COR-L47 (cell line): ENCODE measurements at places on chromosomes 3 and 15.

GRCh38 chr15:86842199-86842598 lies 762.5 kb downstream of the AGBL1 start:
- DNase-seq = no peak

GRCh38 chr15:44545913-44546802 lies 9.2 kb downstream of the EIF3J start:
- no peak for DNase-seq

DNA sequence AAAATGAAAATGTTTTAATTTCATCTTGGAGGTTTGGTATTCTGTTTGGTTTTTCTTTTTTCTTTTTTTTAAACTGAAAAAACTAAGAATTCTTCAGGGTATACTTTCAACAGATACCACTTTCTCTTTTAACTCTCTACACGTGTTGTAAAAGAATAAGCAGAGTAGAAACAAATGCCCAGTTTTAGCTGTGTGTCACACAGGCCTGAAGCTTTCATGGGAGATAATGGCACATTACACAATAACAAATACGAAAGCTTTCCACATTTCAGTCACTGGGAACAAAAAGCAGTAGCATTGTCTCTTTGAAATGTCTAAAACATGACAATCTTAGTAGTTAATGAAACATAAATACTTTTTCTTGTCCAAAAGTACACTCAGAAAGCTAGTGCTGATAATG lies 818.5 kb downstream of the TBL1XR1 start:
- DNase-seq = no peak

- DNase-seq = no peak
These were observed 7.2 kb downstream of the GLDN start for GRCh38 chr15:51348688-51349087.

DNA sequence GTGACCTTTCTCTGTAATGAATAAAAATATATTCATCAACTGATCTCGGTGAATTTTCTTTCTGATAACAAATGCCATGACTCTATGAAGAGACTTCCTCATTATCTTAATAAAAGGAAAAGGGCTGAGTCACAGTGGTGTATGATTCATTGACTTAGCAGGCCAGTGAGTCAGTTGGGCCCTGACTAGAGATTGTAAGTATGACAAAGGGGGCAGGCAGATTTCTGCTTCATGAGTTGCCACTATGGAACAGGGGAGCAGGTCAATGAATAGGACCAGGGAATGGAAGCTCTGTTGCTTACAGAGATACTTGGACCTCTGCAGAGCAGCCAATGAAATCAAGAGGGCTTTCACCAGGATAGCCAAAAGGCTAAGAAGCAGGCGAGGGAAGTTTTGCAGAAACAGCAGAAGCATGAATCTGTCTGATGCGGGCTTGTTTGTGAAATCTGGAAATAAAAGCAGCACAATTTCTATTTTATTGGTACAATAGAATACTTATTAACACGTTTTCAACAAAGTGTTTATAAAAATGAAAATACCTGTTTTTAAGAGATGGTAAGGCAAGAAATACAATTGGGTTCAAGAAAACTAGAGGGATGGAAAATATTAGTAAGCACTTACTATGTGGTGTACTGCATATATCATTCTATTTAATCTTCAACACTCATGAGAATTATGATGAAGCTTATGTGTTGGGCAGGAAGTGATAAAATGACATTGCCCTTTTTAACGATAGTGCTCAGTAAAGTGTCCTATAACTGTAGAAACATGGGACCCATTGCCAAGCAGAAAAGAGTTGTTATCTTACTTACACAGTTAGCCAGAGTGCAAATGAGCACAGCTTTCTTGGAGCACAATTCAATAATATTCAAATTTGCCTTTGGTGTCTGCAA lies 169.8 kb upstream of the MYRIP start:
- DNase-seq = no peak

- DNase-seq = no peak
These were observed 425.0 kb downstream of the TIGIT start for GRCh38 chr3:114718898-114719210.

DNA sequence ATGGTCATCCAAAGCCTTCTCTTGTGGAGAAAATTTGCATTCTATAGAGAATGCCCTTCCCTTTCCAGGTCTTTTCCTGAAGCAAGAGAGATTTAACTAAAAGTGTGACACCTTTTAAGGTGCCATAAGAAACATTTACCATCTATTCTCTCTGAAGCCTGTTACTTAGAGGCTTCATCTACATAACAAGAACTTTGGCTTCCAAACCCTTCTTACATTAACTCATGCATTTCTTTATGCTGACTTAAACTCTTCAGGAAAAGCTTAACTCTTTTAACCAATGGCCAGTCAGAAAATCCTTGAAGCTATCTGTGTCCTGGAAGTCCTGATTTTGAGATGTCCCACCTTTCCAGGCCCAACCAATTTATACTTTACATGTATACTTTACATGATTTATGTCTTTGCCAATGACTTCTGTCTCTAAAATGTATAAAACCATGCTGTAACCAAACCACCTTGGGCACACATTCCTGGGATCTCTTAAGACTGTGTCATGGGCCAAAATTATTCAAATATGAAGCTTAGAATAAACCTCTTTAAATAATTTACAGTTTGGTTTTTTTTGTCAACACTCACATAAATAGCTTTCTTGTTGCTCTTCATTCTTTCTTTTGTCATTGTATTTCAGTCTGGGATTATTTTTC lies 472.6 kb upstream of the NECTIN3 start:
- no peak for DNase-seq

DNA sequence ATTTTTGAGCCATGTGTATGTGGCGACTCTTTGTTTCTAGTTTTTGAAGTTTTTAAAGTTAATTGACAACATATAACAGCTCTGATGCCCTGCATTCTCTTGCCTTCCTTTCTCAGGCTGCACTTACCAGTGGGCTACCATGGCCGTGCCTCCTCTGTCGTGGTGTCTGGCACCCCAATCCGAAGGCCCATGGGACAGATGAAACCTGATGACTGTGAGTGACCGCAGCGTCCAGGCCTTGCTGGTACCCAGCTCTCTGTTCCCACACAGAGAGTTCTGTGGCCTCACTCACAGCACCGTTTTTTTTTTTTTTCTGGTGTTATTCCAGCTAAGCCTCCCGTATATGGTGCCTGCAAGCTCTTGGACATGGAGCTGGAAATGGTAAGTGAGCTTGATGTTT lies 15.1 kb downstream of the FAH start:
- no peak for DNase-seq

GRCh38 chr3:74329096-74329495 lies 285.4 kb downstream of the CNTN3 start:
- no peak for DNase-seq

GRCh38 chr3:127819086-127819485 lies 3.2 kb downstream of the MGLL start:
- no peak for DNase-seq

DNA sequence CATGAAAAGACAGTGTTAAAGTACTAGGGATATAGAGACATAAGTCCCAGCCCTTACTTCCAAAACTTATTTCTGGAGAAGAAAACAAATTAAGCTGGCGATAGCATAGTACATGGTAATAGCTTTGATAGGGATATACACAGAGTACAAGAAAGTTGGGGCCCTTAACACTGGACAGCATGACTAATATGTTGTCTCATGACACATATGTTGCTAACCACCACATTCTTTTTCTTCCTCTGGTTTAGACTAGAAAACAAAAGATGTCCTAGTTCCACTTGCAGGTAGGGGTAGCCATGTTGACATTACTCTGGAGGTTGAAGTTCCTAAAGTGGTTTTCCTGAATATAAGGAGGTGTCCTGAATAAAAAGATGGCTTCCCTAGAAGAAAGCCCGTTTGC lies 75.3 kb downstream of the RFX7 start:
- no peak for DNase-seq

- no peak for DNase-seq
These were observed 17.4 kb downstream of the THBS1 start for GRCh38 chr15:39598186-39598850.

- DNase-seq = no peak
These were observed 161.6 kb upstream of the FRMD4B start for GRCh38 chr3:69547461-69547880.

- no peak for DNase-seq
These were observed 54.8 kb upstream of the OXTR start for GRCh38 chr3:8824238-8824637.

DNA sequence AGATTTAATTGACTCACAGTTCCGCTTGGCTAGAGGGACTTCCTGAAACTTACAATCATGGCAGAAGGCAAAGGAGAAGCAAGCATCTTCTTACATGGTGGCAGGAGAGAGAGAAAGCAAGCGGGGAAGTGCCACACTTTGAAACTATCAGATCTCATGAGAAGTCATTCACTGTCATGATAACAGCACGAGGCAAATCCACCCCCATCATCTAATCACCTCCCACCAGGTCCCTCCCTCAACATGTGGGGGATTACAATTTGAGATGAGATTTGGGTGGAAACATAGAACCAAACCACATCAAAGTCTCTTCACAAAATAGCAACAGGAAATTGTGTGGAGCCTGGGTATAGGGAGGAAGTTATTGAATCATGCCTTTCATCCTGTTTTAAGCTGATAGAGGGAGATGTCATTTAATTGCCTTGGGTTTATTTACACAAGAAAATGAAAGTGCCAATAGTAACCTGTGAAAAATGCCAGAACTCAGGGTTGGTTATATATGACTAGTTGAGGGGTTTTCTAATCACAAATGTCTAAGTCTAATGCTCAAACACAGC lies 624.8 kb upstream of the LMCD1 start:
- DNase-seq = no peak

- no peak for DNase-seq
These were observed 451.5 kb upstream of the PPP2R3A start for GRCh38 chr3:135514060-135514448.

DNA sequence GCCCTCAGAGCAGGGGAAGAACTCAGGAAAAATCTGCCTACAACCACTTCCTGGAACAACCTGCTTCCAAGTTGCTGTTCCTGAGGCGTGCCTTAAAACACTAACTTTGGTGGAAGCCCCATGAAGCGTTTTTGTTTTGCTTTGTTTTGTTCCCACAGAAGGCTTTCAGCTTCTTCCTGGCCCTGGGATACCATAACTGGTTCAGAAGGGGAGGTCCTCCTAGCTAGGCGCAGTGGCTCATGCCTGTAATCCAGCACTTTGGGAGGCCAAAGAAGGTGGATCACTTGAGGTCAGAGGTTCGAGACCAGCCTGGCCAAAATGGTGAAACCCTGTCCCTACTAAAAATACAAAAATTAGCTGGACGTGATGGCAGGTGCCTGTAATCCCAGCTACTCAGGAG lies 1.2 kb upstream of the IP6K1 start:
- DNase-seq = no peak

- DNase-seq = no peak
These were observed 81.5 kb upstream of the AKAP13 start for GRCh38 chr15:85298941-85299340.

- no peak for DNase-seq
These were observed 32.3 kb downstream of the STOML1 start for GRCh38 chr15:73959801-73960200.

- no peak for DNase-seq
These were observed 137.8 kb upstream of the MYRIP start for GRCh38 chr3:39671600-39671999.

DNA sequence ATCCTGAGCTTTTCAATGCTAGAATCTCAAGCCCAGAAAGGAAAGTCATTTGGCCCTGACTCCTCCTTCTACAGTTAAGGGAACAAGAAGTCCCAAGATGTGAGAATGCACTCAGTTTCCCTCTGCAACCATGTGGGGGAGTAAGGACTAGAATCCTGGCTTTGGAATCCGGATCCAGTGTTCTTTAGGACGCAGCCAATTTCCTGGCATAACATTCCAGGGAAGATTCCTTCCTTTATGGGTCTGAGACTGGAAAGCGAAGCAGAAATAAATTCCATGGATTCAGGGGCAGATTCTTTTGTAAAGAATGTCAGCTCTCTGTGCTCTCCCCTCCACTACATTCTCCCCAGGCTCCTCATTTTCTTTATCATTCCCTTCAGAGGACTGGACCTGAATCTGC lies 151.8 kb upstream of the SOX14 start:
- DNase-seq = no peak

DNA sequence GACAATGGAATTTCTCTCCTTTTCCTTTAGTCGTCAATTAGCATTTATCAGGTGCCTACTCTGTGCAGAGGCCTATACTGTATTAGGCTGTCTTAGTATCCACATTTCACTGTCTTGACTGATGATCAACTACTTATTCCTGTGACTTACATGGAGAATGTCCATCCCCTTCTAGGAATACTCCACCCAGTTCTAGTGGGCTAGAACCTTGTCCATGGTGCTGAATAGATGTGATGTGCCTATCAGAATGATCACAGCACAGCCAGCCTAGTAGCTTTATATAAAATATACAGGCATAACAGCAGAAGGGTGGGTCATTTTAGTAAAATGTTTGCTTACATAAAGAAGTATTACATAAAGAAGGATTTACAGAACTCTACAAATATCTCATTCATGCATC lies 621.4 kb downstream of the PDCD6IP start:
- DNase-seq = no peak

GRCh38 chr15:58498821-58499580 lies 67.2 kb downstream of the LIPC start:
- no peak for DNase-seq

GRCh38 chr3:40768046-40768445 lies 243.3 kb downstream of the ZNF621 start:
- DNase-seq = no peak

DNA sequence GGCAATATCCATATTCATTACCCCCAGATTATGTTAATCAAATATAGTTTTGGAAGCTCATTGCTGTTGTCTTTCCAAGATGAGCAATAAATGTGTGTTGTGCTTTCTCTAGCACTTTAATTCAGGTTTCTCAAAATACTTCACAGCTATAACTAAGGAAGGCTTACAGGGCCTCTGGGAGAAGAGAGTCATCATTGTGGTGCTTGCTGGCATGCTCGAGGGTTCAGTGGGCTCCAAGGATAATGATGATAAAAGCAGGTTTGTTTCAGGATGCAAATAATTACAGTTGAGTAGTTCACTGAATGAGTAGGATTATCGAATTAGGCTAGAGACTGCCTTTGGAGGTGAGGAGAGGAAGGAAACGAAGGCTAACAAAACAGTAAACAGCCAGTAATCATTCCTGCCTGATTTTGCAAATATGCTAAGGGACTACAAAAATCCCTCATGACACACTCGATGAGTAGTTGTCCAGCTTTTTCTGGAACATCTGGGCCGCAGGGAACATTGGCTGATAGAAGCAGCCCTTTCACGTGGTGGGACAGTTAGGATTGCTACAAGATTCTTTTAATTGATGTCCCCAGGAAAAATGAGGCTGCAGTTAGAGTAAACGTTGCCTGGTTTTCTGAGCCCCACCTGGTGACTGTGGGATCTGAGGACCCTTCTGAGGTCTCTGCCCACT lies 54.1 kb downstream of the SLC7A14 start:
- DNase-seq = no peak

- no peak for DNase-seq
These were observed 221.2 kb downstream of the NTRK3 start for GRCh38 chr15:88035381-88035780.
